Activated T-helper 9 cell treated with anti-CD3 and anti-CD28 coated beads, Interleukin-2, amount 50 U/mL, for 16 hours (primary cell): ENCODE measurements at places on chromosomes 6 and 20.

DNA sequence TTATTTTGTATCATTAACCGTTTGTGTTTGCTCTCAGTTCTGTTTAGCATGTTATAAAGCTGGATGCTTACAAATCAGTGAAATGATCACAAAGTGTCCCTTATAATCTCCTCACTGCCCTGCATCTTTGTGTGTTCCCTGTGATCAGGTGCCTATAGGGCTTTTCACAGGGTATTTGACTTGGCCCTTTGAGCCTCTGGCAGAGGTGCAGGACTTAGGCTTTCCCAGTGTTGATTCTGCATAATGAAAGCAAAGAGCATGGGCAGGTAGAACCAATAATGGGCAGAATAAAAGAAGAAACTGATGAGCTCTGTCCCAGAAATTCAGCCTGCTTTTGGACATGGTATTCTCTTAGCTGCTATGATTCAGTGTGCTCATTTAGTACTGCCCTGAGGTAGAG is 16.9 kb upstream of the PBOV1 start:
- no peak for DNase-seq

DNA sequence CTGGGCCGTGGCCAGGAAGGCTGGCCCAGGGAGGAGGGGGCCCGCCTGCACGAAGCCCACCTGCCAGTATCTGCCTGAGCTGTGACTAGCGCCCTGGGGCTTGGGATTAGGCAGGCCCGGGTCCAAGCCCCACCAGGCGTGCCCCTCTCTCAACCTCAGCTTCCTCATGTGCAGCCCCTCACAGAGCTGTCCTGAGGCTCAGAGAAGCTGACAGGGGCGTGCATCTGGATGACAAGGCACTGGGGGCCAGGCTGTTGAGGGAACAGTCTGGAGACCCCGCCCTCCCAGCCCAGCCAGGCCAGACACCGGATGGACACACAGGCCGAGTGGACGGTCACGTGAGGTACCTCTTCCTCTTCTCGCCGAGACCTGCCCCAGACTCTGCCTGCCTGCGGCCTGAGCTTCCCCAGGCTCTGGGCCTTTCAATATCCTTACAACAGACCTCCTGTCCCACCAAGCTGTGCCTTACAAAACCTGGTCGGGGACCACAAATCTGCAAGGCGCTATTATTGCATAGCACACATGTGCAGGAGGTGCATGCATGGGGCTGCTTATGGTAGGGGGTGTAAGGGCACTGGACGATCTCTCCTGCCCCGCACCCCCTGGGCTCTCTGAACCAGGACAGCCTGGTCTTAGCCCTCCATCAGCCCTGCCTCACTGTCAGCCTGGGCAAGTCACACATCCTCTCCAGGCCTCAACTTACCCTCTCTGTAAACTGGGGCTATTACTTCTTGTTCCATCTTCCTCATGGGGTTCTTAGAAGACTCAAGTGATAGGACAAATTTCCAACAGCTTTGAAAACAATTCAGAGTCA is 20.0 kb downstream of the NOL4L start:
- DNase-seq: no peak

- DNase-seq: no peak
These were observed 31.4 kb downstream of the FYN start for GRCh38 chr6:111841822-111842221.

GRCh38 chr20:3670511-3670910 is 7.3 kb upstream of the GFRA4 start:
- DNase-seq: no peak

DNA sequence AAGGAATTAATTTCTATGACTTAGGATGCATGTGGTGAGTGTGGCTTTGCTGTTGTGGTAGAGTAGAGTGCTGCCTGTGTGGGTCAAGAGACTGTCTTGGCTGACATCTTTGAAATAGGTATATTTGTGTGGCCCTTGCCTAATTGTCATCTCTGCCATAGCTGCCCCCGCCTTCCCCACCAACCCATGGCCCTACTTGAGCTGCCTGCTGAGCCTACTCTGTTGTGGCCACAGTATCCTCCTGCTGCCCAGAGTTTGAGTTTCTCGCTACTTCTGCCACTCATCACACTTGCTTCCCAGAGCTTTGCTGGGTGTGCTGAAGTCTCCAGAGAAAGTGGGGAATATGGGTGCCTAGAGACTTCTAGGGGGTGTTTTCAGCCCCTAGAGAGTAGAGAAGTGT is 8.0 kb downstream of the PLCG1 start:
- no peak for DNase-seq

DNA sequence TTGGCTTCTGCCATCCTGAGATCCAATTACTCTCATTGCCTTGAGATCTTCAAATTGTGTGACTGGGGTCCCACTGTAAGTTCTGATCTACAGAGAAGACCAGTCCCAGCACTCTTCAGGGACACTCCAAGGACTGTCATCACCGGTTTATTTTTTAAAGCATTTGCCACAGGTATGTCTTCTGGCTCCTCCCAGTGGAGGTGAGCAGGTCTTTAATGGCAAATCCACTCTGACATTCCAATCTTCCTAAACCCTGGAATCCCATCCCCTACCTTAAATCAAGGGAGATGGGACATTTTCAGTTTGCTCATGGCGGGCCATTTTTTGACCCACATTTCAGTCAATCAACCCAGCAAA is 35.2 kb upstream of the IYD start:
- DNase-seq: no peak

DNA sequence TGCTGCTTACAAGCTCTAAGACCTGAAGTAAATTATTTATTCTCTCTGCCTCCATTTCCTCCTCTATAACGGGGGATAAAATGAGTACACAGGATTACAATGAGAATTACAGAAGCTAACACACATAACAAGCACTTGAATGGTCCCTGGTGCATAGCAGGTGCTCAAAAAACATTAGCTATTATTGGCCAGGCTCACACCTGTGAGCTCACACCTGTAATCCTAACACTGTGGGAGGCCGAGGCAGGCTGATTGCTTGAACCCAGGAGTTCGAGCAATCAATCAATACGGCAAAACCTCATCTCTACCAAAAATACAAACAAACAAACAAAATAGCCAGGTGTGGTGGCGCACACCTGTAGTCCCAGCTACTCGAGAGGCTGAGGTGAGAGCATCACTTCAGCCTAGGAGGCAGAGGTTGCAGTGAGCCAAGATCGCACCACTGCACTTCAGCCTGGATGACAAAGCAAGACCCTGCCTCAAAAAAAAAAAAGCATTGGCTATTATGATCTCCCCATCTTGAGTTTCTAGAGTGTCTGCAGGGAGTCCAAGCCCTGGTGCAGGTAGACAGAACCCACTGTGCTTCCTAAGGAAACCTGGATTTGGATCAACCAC is 68.1 kb downstream of the PREX1 start:
- no peak for DNase-seq

DNA sequence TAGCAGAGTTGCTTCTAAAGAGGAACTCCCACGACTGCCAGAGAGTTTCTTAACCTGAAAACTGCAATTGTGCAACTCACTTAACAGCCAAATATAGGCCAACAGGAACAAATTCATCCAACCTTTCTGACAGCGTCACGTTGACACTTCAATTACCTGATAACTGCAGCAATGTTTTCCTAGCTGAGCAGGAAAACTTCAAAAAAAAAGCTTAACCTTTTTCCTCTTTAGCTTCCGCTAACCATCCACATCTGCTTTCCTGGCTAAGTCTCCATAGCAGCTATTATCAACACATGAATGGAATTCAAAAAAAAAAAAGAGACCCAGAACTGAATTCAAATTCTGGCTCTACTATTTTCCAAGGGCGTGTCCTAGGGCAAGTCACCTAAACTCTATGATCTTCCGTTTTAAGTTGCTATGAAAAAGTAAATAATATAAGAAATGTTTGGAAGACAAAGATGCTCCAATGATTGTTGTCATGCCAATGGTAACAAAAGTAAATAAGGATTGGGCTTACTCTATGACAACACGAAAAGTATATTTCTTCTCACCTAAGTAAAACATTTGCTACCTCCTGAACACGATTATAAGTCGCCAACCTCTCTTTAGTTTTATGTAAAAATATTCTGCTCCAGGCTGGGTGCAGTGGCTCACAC is 524.6 kb upstream of the JARID2 start:
- DNase-seq: no peak

- no peak for DNase-seq
These were observed 29.2 kb downstream of the ISM1 start for GRCh38 chr20:13250251-13250650.

DNA sequence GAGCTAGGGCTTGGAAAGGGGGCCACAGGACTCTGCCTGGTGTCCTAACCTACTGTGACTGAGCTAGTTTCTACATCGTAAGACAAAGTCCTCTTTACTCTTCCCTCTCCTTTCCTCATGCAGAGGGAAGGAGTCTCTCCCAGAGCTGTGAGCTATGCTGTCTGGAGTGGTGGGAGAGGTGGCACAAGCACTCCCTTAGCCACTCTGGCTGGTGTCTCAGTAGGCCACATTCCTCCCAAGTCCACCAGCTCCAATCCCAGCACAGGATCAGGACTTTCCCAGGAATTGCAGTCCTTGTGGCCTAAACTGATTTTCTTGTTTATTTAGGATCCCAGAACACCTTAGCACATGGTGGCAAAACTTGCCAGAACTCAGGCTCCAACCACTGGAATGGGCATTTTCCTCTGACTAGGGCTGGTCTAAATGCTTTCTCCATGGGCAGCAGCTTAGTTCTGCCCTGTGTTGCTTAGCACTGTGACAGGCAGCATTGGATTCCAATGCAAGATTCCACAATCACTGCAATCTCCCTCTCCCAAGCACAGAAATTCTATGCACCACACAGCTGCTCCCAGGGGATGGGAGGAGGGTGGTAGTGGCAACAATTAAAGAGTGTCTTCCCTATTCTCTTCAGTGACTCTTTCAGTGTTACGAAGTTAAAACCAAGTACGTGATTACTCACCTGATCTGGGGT is 733.3 kb downstream of the HACE1 start:
- DNase-seq: no peak

DNA sequence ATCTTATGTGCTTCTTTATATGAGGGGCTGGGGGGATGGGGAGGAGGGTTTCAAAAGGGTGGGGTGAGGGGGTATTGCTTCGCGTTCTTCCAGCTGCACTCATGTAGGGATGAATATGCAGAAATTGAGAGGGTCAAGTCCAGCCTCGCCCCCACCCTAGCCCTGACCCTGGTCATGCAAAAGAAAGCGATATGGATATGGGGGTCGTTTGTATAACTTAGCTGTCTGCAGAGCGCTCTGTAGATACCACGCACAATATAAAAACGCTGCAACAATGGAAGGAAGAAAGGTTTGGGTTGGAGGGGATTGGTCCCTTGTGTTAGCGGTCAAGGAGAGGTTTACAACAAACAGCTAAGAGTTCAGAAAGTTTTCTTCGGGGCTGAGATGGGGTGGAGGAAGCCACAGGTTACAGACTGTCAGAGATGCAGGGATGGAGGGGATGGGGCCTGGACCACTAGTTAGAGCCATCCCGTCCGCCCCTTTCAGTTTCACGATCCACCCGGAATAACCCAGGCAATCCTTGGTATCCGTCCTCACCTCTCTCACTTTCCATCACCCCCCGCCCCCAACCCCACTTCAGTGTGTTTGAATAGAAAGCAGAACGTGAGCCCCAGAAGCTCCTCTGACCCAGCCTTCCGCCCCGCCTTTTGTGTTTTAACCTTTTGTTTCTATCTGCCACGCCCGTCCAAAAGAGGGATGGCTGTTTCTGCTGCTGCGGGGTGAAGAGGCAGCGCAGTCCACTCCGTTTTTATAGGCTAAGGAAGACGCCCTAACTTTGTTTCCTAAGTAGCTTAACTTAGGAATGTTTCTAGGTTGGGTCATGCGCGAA is 73.5 kb downstream of the SOX4 start:
- no peak for DNase-seq

DNA sequence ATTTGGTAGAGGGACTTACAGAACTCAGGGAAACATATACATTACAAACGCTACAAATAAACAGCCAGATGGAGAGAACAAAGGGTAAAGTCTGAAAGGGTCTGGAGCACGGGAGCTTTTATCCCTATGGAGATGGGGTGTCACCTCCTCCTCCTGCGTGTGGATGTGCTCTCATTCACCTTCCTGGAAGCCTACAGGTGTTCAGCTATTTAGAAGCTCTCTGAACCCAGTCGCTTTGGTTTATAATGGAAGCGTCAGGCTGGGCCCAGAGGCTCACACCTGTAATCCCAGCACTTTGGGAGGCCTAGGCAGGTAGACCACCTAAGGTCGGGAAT is 17.7 kb upstream of the ITCH start:
- no peak for DNase-seq

DNA sequence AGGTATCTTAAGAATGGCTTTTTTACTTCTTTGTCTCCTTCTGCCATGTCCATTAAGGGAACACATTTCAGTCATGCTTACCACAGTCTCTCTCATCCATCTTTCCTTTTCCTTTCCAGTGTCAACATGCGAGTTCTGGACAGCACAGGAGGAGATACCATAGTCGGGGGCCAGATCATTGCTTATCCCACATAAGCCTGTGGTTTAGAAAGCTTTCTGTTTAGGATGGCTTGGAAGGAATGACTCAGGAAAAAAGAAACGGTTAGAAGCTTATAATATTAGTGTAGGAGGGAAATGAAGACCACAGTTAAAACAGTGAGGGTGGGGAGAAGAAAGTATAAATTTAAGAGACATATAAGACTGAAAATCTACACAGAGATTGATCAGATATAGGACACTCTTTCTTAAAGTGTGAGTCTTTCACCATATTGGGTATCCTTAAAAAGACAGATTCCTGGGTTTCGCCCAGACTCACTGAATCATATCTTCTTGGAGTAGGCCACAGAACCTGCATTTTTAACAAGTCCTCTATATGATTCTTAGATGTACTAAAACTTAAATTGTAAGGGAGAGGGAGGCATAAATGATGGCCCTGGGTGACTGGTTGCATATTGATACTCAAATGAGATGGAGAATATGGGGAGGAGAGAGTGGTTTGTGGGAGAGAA is 36.1 kb downstream of the DSE start:
- DNase-seq: no peak

DNA sequence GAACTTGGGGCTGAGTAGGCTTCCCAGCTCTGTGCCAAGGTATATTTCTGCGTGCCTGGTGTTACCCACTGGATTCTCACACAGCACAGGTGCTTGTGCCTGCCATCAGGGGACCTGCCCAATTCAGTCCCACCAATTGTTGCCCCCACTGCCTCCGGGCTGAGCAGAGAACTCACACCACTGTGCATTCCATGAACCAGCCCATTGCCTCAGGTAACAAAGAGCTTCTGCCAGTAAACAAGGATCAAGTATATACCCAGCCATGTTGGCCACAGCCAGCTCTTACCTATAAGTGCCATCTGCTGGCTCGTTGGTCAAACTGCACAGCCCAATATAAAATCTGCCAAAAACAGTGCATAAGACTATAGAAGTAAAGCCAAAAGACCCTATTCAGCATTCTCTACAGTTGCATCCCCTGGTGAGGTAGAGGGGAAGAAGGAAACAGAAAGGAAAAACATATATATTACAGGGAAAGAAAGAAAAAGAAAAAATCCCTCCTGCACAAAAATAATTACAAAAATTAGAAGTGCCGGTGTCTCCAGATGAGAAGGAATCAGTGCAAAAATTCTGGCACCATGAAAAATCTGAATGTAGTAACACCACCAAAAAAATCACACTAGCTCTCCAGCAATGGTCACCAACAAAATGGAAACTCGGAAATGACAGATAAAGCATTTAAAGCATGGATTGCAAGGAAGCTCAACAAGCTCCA is 241.4 kb downstream of the IBTK start:
- DNase-seq: no peak
